ENCODE measurements at places on chromosomes 2 and 18.

- DNase-seq, result no peak
Observed at GRCh38 chr2:237299906-237300305, 114.1 kb downstream of the COL6A3 start.

DNA sequence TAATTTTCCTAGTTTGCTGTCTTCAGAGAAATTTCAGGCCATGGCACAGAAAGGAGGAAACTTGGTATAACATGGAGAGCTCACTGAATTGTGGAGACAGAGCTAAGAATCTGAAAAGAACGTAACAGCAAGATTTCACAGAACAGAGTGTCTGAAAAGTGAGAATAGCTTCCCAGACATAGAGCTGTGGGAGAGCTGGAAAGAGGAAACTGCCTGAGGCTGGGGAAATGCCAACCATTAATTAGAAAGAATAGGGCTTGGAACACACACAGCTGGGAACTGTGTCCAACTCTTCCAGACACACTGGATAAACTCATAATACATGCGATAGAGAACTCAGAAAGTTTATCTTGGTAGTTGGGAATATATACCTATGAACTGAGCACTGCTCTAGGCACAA lies 51.6 kb upstream of the KYNU start:
- DNase-seq, result peak; percentile 35

DNA sequence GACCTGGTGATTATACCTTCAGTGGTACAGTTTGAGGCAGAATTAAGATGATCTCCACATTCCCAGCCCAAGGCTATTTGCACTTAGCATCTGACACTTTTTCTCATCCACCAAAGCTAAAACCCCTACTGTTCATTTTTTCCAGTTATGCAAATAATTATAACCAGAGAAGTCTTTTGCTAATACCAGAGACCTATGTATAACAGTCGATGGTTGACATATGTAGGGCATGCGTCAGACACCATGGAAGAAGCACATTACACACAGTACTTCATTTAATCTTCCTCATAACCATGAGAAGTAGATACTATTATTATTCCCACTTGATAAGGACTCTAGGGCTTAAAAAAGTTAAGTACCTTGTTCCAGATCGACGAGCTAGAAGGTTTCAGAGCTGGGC lies 36.5 kb downstream of the AP1S3 start:
- no peak for DNase-seq

DNA sequence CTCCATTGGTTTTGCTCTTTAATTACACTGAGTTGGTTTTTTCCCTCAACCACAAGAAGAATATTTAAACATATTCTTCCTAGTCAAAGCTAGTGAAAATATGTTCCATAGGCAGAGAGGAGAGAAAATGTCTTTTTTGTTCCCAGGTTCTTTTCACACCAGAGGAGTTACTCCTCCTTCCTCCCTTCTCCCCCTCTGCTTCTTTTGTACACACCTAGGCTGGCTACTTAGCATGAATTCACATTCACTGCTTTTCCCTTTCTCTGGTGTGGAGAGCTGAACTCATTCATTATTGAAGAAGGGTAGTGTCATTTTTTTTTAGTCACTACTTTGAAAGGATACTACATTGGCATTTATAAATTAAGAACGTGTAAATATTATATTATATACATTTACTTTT lies 56.6 kb upstream of the UGP2 start:
- no peak for DNase-seq

GRCh38 chr2:211085056-211085680 lies 528.8 kb downstream of the CPS1 start:
- peak; percentile 11 for DNase-seq

DNA sequence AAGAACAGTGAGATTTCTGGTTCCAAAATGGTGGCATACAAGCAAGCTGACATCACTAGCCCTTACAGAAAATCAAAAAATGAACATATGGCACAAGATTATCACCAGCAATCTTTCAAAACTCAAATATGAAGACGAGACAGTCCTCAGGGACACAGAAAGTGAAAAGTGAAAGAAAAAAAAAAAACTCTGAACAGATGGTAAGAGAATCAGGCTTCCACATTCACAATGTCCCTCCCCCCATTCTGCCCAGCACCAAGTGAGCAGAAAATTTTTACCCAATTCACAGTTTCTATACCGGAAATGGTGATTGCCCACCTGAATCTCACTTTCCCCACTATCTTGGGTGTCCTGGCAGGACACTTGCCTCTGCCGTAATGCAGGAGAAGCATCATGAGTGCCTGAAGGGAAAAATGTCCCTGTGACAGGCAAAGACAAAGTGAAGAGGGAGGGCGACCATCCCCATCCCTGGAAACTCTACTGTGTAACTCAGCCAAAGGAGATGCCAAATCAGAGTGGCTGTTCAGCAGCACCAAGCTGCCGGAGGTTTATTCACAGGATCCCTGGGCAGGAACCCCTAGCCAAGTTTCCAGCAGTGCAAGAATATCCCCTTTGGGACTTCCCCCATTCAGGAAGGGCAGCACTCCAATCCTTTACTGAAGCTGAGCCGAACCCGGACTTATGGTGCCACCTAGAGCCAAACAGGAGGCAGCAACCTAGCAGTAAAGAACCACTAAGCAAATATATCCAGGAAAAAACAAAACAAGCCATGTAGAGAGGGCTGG lies 312.2 kb downstream of the LRATD1 start:
- no peak for DNase-seq

- DNase-seq, result no peak
Observed at GRCh38 chr2:197179744-197180498, 130.7 kb downstream of the ANKRD44 start.

GRCh38 chr2:18435426-18436037 lies 124.9 kb downstream of the RDH14 start:
- peak; percentile 59 for DNase-seq

DNA sequence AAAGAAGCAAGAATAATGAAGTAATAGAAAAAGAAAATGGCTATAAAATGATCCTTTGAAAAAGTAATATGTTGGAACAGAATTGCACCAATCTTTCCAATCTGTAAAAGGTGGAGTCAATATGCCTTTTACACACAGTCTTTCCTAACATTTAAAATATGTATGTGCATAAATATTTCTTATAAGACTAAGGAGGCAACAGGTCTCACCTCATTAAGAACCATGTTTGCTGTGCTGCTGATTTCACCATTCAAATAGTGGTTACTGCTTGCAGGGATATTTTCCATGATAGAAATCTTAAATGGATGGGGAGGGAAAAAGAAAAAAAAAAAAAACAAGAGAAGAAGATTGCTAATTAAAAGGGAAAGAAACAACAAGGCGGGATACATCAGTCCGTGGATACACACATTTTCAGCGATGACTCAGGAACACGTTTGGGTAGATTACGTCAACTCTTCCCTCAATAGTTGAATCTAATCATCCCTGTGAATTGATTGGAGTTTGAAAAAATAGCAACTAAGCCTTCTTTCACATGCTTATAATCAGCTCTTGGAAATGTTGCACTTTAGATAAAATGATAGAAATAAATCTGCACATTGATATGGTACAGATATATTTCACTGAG lies 2133.9 kb upstream of the CELF4 start:
- DNase-seq, result peak; percentile 56

GRCh38 chr2:233142355-233142897 lies 82.3 kb downstream of the INPP5D start:
- no peak for DNase-seq

- no peak for DNase-seq
Observed at GRCh38 chr2:241770185-241770935, 6.3 kb upstream of the GAL3ST2 start.

DNA sequence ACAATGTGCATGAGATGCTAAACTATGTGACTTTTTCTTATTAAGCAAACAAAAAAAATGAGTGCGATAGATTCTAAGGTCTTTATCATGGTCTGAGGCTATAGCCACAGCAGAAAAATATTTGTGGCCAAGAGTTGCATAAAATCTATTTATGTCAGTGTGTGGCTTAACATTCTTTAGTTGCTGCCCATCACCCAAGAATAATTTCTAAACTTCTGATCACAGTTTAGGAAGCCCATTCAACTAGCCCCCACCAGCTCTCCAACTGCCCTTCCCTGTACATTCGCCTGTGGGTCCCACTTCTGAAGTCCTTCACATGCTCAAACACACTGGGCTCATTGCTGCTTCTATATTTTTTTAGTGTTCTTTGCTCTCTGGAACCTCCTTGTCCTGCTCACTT lies 107.1 kb downstream of the CTNNA2 start:
- DNase-seq, result no peak

DNA sequence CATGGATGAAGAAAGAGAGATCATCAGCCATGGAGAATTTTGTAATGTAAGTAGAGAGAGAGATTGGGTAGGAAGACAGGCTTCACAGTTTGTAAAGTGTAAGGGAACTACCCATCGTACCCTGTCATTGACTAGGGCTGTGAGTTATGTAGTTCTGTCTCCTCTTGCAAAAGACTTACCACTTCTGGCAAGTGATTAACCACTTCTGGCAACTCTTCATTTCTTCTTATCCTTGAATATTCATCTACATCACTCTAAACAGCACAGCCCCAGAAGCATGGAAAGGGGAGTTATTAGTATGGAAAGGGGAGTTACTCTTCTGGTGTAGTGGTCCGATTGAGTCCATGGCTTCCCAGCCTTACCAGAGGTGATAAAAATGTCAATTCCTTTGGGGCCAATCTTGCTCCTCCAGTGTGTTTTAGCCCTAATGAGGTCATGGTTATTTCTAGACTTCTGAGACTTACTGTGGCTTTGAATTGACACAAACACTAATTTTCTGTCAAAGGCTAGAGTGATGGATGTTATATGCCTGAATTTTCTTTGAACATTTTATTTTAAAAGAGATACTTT lies 52.0 kb downstream of the STAT1 start:
- DNase-seq, result no peak

GRCh38 chr18:24935008-24935407 lies 417.0 kb downstream of the ZNF521 start:
- no peak for DNase-seq

GRCh38 chr2:60355849-60356261 lies 197.6 kb downstream of the BCL11A start:
- no peak for DNase-seq
